ENCODE measurements at places on chromosomes 11 and 22.

- no peak for ATAC-seq
These were observed 21.5 kb upstream of the LINC01488 start for GRCh38 chr11:69459848-69460539.

DNA sequence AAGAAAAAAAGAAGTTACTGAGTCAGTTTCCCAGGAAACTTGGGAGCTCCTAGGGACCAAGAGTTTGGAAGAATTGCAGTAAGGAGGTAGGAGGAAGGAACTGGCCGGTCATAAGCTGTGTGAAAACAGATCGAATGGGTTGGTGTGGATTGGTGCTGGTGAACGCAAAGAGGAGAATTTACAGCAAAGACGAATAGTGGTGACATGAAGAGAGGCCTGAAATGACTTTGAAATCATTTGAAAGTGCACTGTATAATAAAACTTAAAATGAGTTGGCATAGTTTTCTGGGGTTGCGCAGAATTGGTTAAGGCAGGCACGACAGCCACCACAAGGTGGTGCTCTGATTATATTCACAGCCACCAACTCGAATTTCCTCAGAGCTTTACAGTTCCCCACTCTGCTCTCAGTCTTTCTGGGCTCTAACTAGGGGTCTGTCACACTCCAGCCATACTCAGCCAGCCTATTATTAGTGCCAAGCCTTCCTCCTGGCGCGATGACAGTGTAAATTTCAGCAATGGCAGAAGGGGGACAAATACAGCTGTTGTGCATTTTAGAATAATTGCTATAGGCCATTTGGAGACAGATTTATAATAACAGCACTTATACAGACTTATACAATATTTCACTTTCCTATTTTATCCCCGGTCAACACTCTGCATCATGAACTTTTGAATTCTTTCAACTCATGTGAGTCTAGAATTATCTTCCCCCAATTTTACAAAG is 8.3 kb upstream of the HTR3B start:
- ATAC-seq, result peak; percentile 41

DNA sequence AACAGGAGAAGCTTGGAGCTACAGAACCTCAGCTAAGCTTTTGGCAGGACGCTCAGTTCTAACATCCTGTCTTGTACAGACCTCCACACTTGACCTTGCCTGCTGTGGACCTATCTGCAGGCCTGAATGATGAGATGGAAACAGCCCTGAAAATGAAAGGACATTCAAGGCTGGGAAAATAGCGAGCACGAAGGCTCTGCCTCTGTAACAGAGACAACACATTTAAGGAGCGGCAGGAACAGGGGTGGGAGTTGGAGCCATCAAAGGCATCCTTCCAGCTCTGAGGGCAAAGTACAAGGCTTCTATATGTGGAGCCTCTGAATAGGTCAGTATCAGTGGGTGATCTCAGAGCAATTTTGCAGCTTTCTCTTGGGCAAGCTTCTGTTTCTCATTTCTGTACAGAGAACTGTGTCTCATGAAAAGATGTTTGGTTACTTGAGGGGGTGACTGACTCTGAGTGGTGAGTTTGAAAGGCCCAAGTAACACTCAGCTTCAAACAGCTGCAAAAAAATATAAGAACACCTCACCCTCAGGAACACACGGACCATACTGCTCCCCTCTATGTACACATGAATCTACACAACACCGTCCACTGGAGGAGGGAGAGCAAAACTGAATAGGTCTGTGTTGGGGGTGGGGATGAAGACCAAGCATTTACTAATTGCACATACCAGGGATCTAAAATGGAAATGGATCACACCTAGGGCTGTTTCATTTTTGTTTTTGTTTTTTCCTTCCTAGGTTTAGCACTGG is 101.6 kb downstream of the CCDC81 start:
- no peak for ATAC-seq

DNA sequence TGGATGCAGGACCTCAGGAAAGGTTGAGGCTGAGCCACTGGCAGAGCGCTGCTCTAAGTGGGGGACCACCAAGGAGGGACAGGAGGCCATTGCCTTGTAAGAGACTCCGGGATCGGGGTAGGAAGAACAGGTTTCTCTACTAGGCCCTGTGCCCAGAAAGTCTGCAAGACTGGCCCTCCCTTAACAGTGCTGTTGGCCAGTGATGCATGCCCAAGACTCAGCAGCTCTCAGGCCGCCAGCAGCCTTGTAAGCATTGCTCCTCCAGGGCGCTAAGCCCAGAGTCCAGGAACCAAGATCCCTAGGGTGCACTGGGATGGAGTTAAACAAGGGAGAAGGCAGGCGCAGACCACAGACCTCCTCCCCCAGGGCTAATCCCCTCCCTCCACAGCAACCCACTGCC is 39.3 kb upstream of the PANX1 start:
- ATAC-seq, result no peak

DNA sequence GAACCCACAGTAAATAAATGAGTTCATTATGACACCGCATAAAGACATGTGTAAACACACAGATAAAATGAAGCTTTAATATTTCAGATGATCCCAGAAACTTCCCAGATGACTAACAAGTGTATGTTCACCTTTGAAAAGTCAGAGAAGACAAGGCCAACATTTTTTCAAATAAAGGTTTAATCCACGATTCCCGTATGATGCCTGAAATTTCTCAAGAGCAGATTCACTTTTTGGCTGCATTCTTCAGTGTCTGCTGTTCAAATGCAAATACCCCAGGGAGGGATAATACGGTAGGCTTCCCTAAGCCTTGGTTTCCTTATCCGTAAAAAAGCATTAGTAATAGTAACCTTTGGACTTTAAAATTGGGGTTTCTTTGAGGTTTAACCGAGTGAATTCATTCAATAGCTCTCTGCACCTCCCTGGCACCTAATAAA is 62.5 kb downstream of the SYTL2 start:
- no peak for ATAC-seq

DNA sequence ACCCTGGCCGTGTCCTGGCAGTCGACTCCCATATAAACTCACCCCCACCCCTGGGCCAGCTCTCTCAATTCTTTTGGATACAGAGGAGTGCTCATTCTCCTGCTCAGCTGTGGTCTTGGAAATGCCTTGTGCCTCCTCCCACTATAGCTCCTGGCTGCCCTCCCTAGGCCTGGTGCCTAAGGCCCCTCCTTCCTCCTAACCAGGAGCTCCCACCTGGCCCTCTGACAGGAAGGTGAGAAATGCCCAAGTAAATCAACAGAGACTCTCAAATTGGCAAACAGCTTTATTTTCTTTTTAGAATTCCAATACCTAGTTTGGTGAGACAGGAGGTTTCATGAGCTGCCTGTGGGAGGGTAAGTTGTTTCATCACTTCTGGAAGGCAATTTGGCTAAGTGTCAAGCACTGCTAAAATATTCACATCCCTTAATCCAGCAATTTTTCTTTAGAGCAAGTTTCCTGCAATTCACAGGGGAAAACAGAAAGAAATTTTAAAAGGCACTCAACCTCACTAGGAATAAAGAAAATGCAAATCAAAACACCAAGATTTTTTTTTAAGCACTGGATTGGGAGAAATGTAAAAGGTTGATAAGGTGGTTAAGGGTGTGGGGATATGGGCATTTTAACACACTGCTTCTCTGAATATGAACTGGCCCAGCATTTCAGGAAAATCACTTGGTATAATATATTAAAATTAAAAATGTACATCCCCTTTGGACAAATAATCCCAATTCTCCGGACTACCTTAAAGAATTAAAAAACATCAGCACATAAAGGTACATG is 209.7 kb upstream of the ARHGAP20 start:
- no peak for ATAC-seq

- ATAC-seq, result no peak
These were observed 10.9 kb upstream of the DKK3 start for GRCh38 chr11:12019337-12019736.

GRCh38 chr11:32033067-32033466 is 57.8 kb upstream of the RCN1 start:
- ATAC-seq, result no peak

GRCh38 chr22:39207141-39208012 is 37.4 kb downstream of the PDGFB start:
- ATAC-seq, result no peak

GRCh38 chr11:124768914-124769313 is 6.8 kb upstream of the ESAM start:
- ATAC-seq, result no peak

- ATAC-seq, result no peak
These were observed 78.7 kb upstream of the DRD2 start for GRCh38 chr11:113553915-113554314.

GRCh38 chr22:31618057-31618456 is 44.0 kb downstream of the PISD start:
- ATAC-seq, result no peak

- ATAC-seq, result no peak
These were observed 76.6 kb downstream of the PKNOX2 start for GRCh38 chr11:125241104-125241503.

- ATAC-seq, result no peak
These were observed 100.5 kb upstream of the IGLL5 start for GRCh38 chr22:22787151-22787550.

DNA sequence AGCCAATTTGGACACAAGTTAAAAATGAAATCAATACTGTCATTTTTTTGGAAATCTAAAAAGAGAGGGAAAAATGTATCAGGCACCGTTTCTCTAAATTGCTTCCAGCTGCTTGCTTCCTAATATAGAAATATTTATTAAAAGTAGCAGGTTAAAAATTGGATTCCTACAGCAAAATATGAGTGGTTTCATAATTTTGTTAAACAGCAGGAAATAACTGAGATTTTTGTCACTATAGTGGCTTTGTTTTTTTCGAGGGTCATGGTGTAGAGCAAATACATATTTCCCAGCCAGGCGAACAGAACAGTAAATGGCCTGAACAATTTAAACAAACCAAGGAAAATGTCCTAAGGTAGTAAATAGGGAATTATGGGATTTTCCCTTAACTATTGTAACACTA is 159.7 kb downstream of the DDX10 start:
- ATAC-seq, result no peak

GRCh38 chr11:15073361-15074205 is at the start of gene CALCB:
Gene CALCB (plus strand): TSS chr11:15073593. CDS start chr11:15074719, 1,126 bp downstream.
- ATAC-seq, result no peak

DNA sequence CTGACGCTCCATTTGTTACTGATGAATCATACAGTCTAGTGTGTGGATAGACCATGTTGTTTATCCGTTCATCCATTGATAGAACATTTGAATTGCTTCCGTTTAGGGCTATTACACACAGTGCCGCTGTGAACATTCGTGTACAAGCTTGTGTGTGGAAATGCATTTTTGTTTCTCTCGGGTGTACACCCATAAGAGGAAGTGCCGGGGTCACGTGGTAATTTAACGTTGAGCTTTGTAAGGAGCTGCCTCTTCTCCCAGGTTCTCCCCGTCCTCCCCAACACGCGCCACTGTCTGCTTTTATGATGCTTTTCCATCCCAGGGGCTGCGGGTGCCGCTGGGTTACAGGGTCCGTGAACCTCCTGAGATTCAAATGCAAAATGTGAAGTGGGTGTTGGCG is 142.3 kb downstream of the IGLL1 start:
- ATAC-seq, result no peak

GRCh38 chr11:62922189-62922589 is 1.0 kb upstream of the CHRM1 start:
- ATAC-seq, result no peak

- no peak for ATAC-seq
These were observed 1337.6 kb upstream of the TENM4 start for GRCh38 chr11:80778432-80778831.

GRCh38 chr22:27998511-27999410 is 79.7 kb upstream of the PITPNB start:
- no peak for ATAC-seq

DNA sequence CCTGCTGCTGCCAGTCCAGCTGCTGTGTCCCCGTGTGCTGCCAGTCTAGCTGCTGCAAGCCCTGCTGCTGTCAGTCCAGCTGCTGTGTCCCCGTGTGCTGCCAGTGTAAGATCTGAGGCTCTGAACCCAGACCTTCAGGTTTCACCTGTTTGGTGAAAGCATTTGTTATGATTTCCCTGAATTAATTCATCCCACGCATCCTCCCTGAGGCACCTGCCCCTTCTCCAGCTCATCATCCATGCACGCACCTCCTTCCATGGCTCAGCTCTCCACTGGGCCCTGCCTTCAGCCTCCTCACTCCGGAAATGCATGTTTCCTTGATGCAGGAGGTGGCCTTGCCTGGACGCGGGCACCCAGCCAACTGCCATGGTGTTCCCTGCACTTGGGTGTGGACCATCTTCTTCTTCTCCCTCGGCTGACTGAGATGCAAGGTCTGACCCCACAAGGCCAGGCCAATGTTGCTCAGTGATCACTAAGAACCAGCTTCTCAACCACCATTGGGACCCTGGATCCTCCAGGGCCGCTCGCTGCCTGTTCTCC is 788 bp downstream of the KRTAP5-10 start:
- ATAC-seq, result no peak

DNA sequence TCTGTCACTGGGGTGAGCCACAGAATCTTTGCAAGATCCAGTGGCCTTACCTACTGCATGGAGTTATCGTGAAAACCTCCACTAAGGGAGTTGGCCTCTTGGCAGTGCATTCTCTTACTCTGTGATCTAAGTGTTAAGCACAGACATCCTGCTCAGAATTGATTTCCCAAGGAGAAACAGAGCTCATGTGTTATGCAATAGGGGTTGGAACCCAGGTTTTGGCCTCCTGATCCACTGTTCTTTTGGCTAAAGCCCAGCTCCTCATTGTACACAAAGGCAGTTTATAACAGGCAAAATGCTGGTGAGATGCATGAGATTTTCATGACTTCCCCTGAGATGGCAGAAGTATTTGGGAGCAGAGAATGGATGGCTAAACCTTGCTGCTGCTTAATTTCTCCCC is 11.8 kb downstream of the DTX4 start:
- no peak for ATAC-seq

GRCh38 chr22:16845465-16845864 is 20.3 kb upstream of the XKR3 start:
- no peak for ATAC-seq

DNA sequence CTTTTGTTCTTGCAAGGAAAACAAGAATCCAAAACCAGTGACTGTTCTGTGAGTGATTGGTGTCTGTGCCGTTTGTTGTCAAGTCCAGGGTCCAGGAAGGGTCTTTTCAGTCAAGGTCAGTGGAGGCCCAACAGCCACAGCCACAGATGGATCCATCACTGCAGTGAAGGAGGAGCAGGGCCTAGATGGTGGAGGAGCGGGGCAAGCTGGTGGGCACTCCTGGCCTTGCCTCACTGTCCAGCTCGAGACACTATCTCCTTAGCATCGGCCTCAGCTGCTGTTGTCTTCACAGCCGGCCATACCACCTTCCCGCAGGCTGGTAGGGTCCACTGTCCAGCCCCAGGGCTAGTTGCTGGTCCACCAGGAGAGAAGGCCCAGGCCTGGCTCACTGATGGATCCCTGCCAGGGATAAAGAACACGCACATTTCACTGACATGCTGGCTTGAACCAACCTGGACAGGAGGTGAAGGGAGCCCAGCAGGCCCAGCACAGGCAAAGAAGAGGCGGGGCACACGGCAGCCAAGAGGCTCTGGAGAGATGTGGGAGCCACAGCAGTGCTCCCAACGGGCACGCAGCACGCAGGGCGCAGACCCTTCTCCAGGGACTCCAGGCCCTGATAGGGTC is 15.2 kb downstream of the POLR3H start:
- ATAC-seq, result no peak

GRCh38 chr11:121281698-121282097 is 10.9 kb upstream of the SC5D start:
- ATAC-seq, result no peak

GRCh38 chr11:35041070-35041554 is 97.9 kb upstream of the CD44 start:
- ATAC-seq, result no peak

GRCh38 chr11:47641600-47642098 is 710 bp downstream of the MTCH2 start:
- no peak for ATAC-seq

- ATAC-seq, result no peak
These were observed 32.5 kb upstream of the CFAP300 start for GRCh38 chr11:102014756-102015155.

Measured in activated CD4-positive, CD25-positive, alpha-beta regulatory T cell treated with anti-CD3 and anti-CD28 coated beads, Interleukin-2, amount 50 U/mL, for 24 hours (primary cell).